ENCODE measurements at places on chromosomes 1 and 21. TPM values are rescaled to one million over a fixed set of nuclear protein-coding genes. Genes with fewer than 3 reads are reported as not detected.

ZNF683 gene
- not detected for total RNA-seq

KCNT2 gene
- 10.6 TPM for total RNA-seq

HHIPL2 gene
- 0.31 TPM for total RNA-seq

C8A gene
- not detected for total RNA-seq

TINAGL1 gene
- 31.8 TPM for total RNA-seq

RNU1-1 gene
- 2,384 TPM for total RNA-seq

GPR37L1 gene
- 0.04 TPM for total RNA-seq

USH2A gene
- 0.40 TPM for total RNA-seq

ANKRD34A gene
- total RNA-seq = 0.22 TPM

RGS8 gene
- 0.04 TPM for total RNA-seq

AADACL4 gene
- 0.04 TPM for total RNA-seq

CA6 gene
- total RNA-seq = not detected

RGS18 gene
- 1.1 TPM for total RNA-seq

TDRD5 gene
- under 0.01 TPM for total RNA-seq

PALMD gene
- 95.8 TPM for total RNA-seq

IL19 gene
- total RNA-seq = not detected

VWA5B1 gene
- 0.04 TPM for total RNA-seq

ZNF326 gene
- total RNA-seq = 6.6 TPM

LIN9 gene
- 6.6 TPM for total RNA-seq

MYOM3 gene
- 302 TPM for total RNA-seq
